NAMALWA (cell line): ENCODE measurements at places on chromosomes 4 and X.

- DNase-seq: no peak
Observed at GRCh38 chr4:5292101-5292500, 240.8 kb downstream of the STK32B start.

- DNase-seq: no peak
Observed at GRCh38 chrX:136639506-136640176, 8.3 kb upstream of the CD40LG start.

- DNase-seq: peak; percentile 74
Observed at GRCh38 chr4:185213877-185214276, 4.5 kb downstream of the SNX25 start.

- peak; percentile 43 for DNase-seq
Observed at GRCh38 chr4:2948895-2949781, 14.1 kb downstream of the NOP14 start.

GRCh38 chr4:40710484-40711254, 39.1 kb upstream of the NSUN7 start:
- DNase-seq: no peak

DNA sequence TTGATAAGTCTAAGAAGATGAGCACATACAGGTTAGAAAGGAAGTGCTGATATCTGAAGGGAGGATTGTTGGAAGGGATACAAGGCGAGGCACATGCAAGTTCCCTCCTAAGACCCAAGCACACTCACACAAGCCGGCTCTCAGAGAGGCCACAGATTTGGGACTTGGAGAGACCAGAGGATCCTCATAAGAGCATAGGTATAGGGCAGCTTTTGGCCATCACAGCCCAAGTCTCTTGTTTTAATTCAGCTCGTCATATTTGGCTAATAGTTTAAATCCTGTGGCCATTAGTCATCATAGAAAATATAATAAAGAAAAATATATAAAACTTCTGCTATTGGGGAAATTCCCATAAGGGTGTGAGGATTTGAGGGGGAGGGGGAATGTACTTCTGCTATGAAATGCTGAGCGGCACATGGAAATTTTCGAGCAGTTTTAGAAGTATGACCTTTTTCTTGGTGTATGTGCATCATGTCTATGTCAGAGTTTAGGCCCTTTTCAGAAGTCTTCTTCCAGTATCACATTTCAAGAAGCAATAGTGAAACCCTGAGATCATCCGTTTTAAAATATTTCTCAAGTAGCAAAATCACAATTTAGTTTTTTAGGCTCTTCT, 97.7 kb downstream of the NFKB1 start:
- DNase-seq: no peak

- no peak for DNase-seq
Observed at GRCh38 chr4:8778291-8778690, 93.3 kb downstream of the HMX1 start.

GRCh38 chr4:104344342-104344980, 150.2 kb downstream of the CXXC4 start:
- no peak for DNase-seq

GRCh38 chrX:6738518-6739470, 203.9 kb upstream of the VCX3A start:
- peak; percentile 88 for DNase-seq

GRCh38 chrX:3674881-3675280, 38.6 kb downstream of the PRKX start:
- no peak for DNase-seq

- DNase-seq: no peak
Observed at GRCh38 chr4:8848507-8849265, 23.0 kb downstream of the HMX1 start.

GRCh38 chrX:148854306-148854705, 353.9 kb downstream of the AFF2 start:
- DNase-seq: no peak

GRCh38 chrX:118493016-118493415, 2.6 kb upstream of the DOCK11 start:
- no peak for DNase-seq

DNA sequence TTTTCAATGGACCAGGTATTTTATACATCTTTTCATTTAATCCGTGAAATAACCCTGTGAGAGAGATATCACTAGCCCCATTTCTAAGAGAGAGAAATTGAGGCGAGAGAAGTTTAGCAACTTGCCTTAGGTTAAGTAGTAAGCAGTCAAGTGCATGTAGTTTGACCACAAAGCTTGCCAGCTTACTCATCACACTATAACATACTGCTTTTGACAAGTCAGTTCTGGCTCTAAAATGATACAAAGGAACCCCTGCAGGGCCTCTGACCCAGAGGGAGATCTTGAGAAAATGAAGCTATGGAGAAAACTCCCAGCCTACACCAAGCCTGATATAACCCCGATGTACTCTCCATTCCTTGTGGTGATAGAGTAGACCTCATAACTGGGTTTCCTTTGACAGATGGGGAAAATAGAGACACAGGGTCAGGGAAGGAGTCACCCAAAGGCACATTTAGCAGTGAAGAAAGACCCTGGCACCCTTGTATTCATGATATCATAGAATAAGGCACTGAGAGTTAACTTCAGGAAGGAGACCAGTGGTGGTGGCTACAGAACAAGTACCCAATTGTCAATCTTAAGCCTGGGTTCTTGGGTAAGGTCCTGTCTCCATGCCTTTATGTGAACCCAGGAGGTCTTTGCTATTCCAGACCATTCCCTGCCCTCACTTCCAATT, 60.2 kb upstream of the MSN start:
- no peak for DNase-seq

DNA sequence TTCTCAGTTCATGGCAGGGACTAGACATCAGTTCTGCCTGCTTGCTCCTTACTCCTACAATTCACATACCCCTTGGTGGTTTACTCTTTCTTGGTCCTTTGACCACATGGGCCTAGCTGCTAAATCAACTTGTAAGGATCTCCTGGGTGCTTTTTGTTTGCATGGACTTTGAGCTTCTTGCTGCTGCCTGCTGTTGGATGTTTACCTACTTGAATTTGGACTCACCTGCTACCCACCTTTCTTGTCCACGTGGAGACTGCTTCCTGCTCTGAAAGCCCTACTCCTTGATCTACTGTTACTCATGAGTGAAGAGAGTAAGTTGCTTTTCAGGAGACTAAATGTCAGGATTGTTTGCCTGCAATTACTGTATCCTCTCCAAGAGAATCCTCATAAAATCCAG, 15.2 kb upstream of the ARHGAP24 start:
- DNase-seq: no peak

DNA sequence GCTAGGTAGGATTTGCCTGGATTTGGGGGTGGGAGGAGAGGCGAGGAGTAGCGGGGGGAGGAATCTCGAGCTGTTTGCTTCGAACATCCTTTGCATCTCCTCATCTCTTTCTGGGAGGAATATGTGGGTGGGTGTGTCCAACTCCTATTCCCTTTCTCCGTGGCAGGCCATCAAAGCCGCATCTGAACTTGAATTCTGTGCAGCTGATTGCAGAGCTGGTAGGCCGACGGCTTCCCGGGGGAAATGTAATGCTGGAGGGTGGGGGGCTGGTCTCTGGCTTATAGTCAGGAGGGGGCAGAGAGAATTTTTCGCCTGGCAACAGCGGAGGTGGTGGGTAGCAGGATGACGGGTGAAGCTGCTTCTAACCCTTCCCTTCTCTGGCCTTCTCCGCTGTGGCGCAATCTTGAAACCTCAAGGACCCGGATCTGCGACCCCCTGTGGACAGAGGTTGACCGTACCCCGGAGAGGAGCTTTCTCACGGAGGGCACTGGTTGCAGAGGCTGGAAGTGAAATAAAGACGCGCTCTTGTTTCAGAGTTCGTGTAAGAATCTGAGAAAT, 628 bp downstream of the ZCCHC12 start:
- no peak for DNase-seq

- DNase-seq: no peak
Observed at GRCh38 chr4:133802359-133803140, 399.0 kb downstream of the PABPC4L start.

GRCh38 chr4:111991163-111991562, 154.1 kb upstream of the FAM241A start:
- DNase-seq: peak; percentile 39

DNA sequence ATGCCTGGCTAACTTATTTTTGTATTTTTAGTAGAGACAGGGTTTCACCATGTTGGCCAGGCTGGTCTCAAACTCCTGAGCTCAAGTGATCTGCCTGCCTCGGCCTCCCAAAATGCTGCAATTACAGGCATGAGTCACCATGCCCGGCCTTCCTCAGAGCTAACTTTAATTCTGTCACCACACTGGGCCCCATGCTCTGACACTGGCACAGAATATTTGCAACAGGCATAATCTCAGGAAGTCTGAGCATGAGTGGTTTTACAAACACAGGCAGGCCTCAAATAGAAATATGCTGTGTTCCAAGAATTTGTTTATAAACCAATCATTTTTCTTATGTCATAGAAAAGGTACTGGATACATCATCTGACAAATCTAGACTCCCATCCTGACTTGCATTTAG, 32.7 kb upstream of the FAM9C start:
- DNase-seq: no peak

DNA sequence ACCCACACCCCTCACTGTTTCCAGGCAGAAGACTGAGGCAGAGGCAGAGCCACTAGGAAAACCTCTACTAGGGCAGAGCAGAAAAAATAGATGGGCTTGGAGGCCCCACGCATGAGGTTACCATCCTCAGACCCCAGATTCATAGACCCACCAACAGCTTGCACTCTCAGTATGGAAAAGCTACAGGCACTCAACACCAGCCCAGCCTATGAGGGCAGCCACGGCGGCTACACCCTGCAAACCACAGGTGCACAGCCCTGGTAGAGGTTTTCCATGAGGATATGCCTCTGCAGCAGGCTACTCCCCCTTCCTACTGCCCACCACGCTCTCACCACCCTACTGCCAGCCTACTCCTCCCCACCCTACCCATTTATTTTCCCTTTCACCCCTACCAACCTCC, 235.1 kb downstream of the CWH43 start:
- no peak for DNase-seq

GRCh38 chrX:129726307-129727111, 12.3 kb upstream of the XPNPEP2 start:
- peak; percentile 26 for DNase-seq

DNA sequence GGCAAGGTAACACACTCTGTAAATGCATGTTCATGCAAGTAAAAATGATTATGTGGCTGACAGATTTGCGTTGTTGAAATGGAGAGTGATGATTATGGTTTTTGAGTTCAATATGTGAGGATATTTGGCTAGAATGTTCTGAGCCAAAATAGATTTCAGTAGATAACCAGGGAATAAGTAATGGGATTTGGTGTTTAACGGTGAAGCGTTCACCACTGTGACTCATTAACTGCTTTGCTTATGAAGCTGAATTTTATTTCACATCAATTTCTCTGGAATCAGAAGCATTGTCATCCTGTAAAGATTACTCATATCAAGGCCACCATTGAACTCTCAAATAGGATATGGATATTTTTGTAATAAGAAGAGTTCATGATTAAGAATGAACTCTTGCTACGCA, 11.7 kb downstream of the AFP start:
- no peak for DNase-seq

DNA sequence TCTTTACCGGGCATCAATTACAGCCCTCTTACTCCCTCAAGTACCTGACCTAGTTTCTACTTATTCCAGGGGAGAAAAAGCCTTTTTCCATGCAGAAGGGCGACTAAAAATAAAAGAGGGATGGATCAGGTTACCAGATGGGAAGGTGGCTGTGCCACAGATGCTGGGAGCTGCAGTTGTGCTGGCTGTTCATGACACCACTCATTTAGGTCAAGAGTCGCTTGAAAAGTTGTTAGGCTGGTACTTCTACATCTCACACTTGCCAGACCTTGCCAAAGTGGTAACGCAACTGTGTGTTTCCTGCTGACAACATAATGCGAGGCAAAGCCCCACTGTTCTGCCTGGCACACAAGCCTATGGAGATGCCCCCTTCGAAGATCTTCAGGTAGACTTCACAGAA, 148.4 kb upstream of the FGF16 start:
- no peak for DNase-seq

DNA sequence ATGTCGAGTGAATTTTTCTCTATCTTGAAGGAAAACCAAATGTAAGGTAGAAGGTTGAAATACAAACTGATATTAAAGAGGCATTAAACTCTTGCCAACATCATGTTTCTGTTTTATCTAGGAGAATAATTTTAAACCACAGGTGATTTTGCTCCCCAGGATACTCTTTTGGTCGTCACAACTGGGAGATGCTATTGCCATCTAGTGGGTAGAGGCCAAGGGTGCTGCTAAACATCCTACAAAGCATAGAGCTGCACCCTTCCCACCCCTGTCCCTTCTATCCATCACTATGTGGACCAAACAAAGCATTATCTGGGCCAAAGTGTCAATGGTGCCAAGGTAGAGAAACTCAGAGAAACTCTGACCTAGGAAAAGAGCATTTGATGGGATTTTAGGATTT, 154.6 kb upstream of the MAGEB2 start:
- peak; percentile 4 for DNase-seq

DNA sequence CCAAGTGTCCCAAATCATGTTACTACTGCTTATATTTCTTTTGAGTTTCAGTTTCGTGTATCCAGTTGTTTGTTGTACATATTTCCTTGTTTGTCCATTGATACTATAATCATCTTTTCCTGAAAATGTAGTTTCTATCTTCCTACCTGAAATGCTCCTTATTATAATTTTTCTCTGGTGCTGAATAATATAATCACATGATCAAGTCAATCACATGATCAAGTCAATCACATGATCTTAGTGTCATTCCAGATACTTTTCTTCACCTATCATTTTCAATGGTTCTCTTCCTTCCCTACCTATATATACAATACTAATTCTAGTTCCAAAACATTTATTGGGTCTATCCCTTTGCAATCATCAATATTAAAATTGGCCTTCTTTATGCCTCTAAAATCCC, 2058.8 kb downstream of the PCDH7 start:
- no peak for DNase-seq

DNA sequence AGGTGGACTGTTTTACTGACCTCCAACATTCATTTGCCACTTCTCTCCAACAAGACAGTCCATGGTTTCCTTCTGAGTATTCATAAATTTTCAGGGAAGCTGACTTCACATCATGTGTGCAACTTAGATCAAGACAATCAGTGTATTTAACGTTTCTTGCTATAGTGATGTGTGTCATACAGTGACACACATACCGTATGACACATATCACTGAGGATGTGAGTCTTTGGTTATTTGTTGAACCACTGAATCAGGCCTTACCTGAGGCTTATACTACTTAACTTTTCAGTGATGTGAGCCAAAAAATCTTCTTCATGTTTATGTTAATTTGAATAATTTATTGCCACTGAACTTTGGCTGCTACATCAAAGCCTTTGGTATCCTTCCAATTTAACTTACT, 166.8 kb downstream of the BMPR1B start:
- DNase-seq: no peak

- no peak for DNase-seq
Observed at GRCh38 chrX:22689290-22689689, 310.5 kb upstream of the DDX53 start.

GRCh38 chrX:39299615-39300014, 498.4 kb downstream of the MID1IP1 start:
- peak; percentile 43 for DNase-seq

- DNase-seq: peak; percentile 91
Observed at GRCh38 chr4:85607624-85608023, 132.7 kb downstream of the ARHGAP24 start.

DNA sequence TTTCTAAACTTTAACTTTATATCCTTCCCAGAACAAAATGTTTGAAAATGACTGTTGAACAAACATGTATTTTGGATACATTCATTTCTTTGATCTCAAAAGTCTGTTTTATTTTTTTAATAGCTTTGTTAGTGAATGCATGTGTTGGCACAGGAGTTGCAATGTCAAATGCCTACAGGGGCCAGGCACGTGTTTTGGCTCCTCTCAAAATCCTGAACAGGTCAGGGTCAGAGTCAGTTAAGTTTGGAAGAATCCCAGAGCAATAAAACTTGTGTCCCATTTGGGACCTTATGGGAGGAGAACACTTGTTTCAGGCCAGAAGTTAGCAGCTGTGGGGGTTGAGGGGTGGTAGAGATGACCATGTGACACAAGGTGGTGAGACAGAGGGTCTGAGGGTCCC, 29.0 kb upstream of the CCDC110 start:
- DNase-seq: no peak
